ENCODE measurements at places on chromosomes 1 and 21. TPM values are rescaled to one million over a fixed set of nuclear protein-coding genes. Genes with fewer than 3 reads are reported as not detected.

LY9 gene
- 0.32 TPM for total RNA-seq

WLS gene
- 83.6 TPM for total RNA-seq

GRCh38 chr1:182972231-182972630, 19.3 kb upstream of the SHCBP1L start:
- DNase-seq: no peak

GRCh38 chr1:3410142-3410925, 44.1 kb upstream of the ARHGEF16 start:
- peak; percentile 91 for DNase-seq

DNA sequence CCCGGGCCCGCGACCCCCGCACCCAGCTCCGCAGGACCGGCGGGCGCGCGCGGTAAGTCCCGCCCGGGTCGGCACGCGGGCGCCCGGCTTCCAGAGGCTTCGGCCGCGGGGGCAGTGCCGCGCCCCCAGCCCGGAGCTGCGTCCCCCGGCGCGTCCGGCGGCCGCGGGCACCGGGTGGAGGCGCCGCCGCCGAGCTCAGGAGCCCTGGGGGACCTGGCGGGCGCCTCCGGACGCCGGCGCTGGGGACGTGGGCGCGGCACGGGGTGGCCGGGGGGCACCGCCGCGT, 227 bp downstream of the NBL1 start:
- no peak for DNase-seq

All from posterior vena cava (tissue), 2 donors.